ENCODE measurements at places on chromosomes 1 and 21. TPM values are rescaled to one million over a fixed set of nuclear protein-coding genes. Genes with fewer than 3 reads are reported as not detected.
A peak's percentile ranks its signal among the peaks of the same experiment; 100 is the strongest.

DNA sequence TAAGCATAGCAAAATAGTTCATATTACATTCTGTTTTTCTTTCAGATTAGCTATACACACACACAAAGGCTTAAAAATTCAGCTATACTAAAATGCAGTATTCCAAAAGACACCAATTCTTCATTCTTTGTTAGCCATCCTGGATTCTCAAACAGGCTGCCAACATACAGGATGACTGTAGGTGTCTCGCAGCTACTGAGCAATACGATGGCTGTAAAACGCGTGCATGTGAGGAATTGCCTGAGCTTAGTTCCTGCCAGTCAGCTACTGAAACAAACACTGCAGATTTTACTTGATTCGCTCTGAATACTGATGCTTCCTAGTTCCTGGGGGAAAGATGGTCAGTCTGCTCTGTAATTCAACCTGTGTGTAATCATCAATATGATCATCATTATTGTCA, 24.7 kb upstream of the HMGN1 start:
- no peak overlapping the region for H3K4me3 ChIP-seq
- H3K36me3 ChIP-seq = no peaks in the 10 kb centered on the region
- no peak for DNase-seq
- H3K27ac ChIP-seq = no peak overlapping the region
- no peaks in the 10 kb centered on the region for H3K4me1 ChIP-seq

DNA sequence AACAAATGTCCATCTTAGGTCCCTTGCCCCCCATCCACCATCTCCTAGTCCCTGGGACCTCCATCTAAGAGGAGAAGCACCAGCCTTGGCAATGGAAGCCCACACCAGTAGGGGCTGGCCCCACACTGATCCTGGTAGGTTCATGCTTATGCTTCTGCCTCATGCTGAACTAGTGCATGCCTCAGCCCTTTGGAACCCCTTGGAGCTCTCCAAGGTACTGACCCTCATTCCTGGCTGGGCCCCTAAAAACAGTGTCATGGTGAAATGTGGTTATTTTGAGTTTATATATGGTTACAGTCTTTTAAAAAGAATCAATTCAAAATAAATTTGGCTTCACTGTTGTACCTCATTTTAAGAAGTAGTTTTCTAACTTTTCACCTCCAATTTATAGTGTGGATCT, 108.3 kb downstream of the HIVEP3 start:
- DNase-seq = peak; percentile 67
- no peak overlapping the region for H3K4me3 ChIP-seq
- H3K4me1 ChIP-seq = no peaks in the 10 kb centered on the region

ZBTB8A gene
- total RNA-seq = 8.9 TPM

CFHR3 gene
- total RNA-seq = 0.31 TPM

GRCh38 chr1:233665575-233666270, 51.8 kb downstream of the KCNK1 start:
- peaks cover 10% of the 10 kb centered on the region for H3K4me1 ChIP-seq
- H3K4me3 ChIP-seq = no peak overlapping the region
- no peak for DNase-seq

DNA sequence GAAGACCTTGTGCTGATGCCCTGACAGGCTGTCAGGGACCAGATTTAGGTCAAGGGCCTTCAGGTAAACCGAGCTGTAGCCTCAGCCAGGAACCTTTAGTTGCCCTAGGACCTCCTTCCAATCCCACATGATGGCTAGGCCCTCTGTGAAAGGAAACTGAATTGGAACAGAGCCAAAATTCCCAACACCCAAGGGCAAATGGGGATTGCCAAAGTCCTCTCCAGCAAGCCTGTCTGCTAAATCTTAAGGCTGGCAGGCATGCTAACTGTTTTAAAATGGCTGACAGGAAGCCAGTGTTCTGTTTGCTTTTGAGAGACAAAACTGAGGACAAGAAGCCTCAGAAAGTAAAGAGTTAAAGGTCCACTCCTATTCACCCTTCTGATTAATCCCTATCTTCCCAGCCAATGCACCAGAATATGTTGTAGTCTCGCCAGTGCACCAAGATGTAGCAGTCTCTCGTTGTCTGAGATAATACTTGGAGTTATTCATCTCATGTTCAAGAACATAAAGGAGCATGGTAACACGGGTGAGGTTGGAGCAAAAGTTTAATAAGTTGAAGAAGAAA, 35.1 kb downstream of the MSTO1 start:
- no peaks in the 10 kb centered on the region for H3K27me3 ChIP-seq
- H3K4me1 ChIP-seq = peaks cover 4% of the 10 kb centered on the region
- H3K27ac ChIP-seq = no peak overlapping the region
- H3K4me3 ChIP-seq = no peak overlapping the region
- DNase-seq = no peak
- H3K36me3 ChIP-seq = peaks cover 2% of the 10 kb centered on the region

DNA sequence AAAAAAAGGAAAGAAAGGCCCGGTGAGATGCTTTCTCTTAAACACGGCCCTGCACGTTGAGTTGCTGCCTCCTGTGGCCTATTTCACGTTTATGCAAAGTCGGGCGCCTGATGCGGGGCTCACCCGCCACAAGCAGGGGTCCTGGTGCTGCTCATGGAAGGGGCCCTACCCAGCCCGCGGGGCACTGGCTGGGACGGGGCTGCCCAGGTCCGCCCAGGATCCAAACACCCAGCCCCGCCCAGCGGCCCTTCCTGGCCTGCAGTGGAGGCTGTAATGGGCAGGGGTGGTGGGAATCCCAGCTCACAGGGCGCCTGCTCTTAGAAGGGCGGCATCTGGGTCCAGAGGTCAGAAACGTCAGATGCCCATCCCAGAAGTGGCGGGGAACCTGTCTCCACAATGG, 1.6 kb downstream of the COL6A2 start:
- peak; percentile 8 for DNase-seq
- H3K27me3 ChIP-seq = peaks cover 39% of the 10 kb centered on the region
- no peak overlapping the region for H3K27ac ChIP-seq
- H3K36me3 ChIP-seq = peaks cover 7% of the 10 kb centered on the region
- no peaks in the 10 kb centered on the region for H3K4me1 ChIP-seq

DNA sequence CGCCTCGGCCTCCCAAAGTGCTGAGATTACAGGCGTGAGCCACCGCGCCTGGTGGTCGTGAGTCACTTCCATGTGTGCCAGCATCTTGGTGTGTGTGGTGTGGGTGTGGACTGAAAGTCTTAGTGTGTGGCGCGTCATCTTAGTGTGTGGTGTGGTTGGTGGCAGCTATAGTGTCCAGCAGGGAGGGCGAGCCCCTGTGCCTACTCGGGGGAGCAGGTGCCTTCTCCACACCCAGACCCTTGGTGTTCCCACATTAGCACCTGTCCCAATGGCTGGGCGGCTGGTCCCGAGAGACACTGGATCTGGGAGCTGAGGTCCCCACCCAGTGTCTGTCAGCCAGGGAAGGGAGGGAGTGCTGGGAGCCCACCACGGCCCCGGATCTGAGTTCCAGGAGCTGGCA, 2.8 kb downstream of the SCNN1D start:
- no peak overlapping the region for H3K4me3 ChIP-seq
- no peaks in the 10 kb centered on the region for H3K4me1 ChIP-seq
- H3K27ac ChIP-seq = peak overlapping the region; percentile 13
- DNase-seq = no peak

ZBED6 gene
- 35.3 TPM for total RNA-seq

ALX3 gene
- 2.8 TPM for total RNA-seq

- H3K36me3 ChIP-seq = peaks cover 4% of the 10 kb centered on the region
- H3K27me3 ChIP-seq = no peaks in the 10 kb centered on the region
- H3K27ac ChIP-seq = no peak overlapping the region
- DNase-seq = no peak
- no peak overlapping the region for H3K4me3 ChIP-seq
Measured at GRCh38 chr1:158020886-158021620, 27.6 kb downstream of the KIRREL1 start.

DNA sequence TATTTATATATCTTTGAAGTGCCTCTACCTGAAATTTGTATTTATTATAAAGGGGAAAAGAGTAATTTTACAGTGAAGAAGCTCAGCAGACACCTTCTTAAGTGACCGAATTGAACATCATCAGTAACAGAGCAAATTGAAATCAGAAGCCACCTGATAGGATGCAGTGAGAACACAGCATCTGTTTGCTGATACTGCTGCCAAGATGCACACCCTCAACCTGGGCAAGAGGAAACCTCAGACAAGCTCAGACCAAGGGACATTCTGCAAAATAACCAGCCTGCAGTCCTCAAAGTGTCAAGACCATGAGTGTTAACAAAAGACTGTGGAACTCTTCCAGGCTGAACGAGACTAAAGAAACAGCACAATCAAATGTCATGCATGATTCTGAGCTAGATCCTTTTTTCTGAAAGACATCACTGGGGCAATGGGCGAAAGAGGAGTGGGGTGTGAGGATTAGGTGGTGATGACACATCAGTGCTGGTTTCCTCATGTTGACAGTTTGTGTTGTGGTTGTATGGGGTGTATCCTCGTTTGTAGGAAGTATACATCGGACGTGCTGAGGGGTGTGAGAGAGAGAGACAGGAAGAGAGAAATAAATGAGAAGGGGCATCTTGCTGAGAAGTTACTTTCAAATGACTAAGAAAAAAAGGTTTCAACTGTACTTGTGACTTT, 103.7 kb downstream of the ABCA4 start:
- no peak for DNase-seq
- H3K4me3 ChIP-seq = no peak overlapping the region
- H3K27me3 ChIP-seq = peaks cover 18% of the 10 kb centered on the region
- no peaks in the 10 kb centered on the region for H3K36me3 ChIP-seq

- peaks cover 9% of the 10 kb centered on the region for H3K27me3 ChIP-seq
- no peaks in the 10 kb centered on the region for H3K36me3 ChIP-seq
- peak within 1 kb of the TSS; percentile 80 for H3K27ac ChIP-seq
- H3K4me3 ChIP-seq = peak within 1 kb of the TSS; percentile 79
- peak; percentile 51 for DNase-seq
Measured at GRCh38 chr1:25799935-25800702, at the start of gene SELENON. TSS of gene SELENON (plus strand) at chr1:25800193. CDS start at chr1:25800231, 38 bp downstream.

- no peaks in the 10 kb centered on the region for H3K36me3 ChIP-seq
- peaks cover 5% of the 10 kb centered on the region for H3K4me1 ChIP-seq
- no peaks in the 10 kb centered on the region for H3K27me3 ChIP-seq
- no peak overlapping the region for H3K4me3 ChIP-seq
- peak; percentile 40 for DNase-seq
Measured at GRCh38 chr1:149885339-149886120, 13.8 kb upstream of the BOLA1 start.

GRCh38 chr1:114130846-114131525, 22.7 kb downstream of the SYT6 start:
- no peak for DNase-seq
- no peak overlapping the region for H3K27ac ChIP-seq
- peaks cover 5% of the 10 kb centered on the region for H3K4me1 ChIP-seq

DNA sequence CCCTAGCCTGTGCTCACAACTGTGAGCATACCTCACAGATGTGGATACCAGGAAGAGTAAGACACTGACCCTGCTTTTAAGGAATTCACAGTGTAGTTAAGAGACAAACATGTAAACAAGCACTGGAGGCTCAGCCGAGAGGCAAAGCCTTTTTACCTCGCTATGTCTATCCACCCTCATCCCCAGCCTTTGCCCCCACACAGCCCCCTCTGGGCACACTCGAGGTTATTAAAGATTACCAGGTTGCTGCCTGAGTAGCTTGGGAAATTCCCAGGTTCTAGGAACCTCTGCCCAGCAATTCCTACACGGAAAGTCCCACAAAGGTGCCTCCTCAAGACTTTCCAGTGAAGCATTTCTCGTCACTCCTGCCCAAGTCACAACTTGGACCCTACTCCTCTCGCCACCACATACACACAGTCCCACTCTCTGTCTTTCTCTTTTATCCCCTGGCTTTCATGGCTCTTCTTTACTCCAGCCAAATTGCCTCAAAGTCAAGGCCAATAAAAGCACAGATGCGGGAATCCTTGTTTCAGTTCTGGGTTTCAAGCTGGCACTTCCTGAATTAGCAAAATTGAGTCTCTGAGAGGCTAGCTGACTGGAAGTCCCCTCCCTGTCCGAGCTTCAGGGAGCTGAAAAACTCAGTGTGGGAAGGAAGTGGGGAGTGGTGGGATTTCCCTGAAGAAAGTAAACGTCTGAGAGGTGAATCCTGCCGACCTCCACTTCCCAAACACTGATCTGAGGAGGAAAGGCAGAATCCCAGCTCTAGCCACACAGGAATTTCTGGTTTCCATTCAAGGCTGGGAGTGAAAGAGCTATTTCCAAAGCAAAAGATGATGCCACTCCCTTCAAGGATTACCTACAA, 7.6 kb downstream of the DENND2D start:
- H3K36me3 ChIP-seq = peaks cover 12% of the 10 kb centered on the region
- H3K4me3 ChIP-seq = no peak overlapping the region
- H3K27me3 ChIP-seq = peaks cover 4% of the 10 kb centered on the region
- H3K27ac ChIP-seq = peak overlapping the region; percentile 4
- H3K4me1 ChIP-seq = peaks cover 13% of the 10 kb centered on the region

WDR64 gene
- not detected for total RNA-seq

DNA sequence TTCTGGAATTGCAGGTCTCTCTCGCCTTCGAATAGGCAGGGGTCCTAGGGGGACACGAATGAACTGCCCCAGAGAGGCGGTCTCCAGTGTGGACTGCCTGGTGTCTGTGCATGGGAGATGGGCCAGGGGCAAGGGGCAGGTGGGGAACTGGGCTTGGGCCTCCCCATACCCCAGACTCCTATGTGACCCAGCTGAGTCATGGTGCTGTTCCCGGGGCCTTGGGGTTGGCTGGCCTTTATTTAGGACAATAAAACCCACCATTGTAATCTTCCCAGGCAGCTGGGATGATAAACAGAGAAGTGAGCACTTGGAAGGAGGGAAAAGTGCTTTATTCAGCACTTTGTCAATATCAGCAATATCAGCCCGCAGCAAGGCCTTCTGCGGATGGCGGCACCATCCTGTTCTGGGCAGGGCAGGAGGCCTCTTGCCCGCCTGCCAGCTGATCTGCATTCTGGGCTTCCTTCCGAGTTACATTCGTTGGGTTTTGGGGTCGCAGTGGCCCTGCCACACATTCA, 209.0 kb upstream of the TMEM51 start:
- no peak overlapping the region for H3K4me3 ChIP-seq
- H3K4me1 ChIP-seq = peaks cover 12% of the 10 kb centered on the region
- no peak overlapping the region for H3K27ac ChIP-seq
- no peaks in the 10 kb centered on the region for H3K27me3 ChIP-seq
- no peaks in the 10 kb centered on the region for H3K36me3 ChIP-seq

CR1 gene
- 0.41 TPM for total RNA-seq

- H3K36me3 ChIP-seq = no peaks in the 10 kb centered on the region
- peaks cover 83% of the 10 kb centered on the region for H3K27me3 ChIP-seq
- no peak overlapping the region for H3K27ac ChIP-seq
Measured at GRCh38 chr1:18668750-18669404, 38.2 kb downstream of the PAX7 start.

SPRR3 gene
- total RNA-seq = not detected
